Suppressor macrophage treated with lipopolysaccharide for 4 hours (primary cell): ENCODE measurements at places on chromosomes 5 and 9.

- peak; percentile 59 for DNase-seq
These were observed 909 bp downstream of the AFF4 start for GRCh38 chr5:132962429-132963021.

DNA sequence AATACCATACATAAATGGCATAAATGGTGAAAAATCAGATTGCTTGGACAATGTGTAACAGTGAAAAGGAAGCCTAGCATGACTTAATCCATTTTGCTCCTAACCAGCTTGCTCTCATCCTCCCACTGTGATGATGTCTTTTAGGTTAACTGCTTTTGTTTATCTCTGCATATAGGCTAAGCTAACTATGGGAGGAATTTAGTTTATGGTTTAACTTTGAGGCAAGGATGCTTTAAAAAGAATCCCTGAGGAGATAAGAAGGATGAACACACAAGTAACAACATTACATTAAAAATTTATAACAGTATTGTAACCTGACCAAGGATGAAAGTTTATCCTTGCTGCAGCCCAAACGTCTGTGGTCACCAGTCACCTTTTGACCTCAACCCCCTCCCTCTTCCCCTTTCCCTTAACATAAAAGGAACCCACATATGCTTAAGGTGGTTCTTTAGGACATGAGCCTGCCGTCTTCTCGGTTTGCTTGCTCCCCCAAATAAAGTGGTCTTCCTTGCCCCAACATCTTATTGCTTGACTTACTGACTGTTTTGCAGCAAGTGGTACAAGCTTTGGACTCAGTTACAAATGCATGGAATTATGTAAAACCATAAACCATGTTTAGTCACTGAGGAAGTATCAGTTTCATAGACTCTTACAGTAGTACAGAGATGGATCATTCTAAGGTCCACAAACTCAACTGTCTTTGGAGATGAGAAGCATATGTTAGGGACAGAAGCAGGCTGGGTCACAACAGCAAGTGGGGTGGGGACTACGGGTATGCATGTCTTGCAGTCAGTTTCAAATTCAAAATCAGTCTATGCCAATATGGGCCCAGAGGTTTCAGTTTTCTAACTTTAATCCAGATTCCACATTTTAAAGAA is 31.3 kb downstream of the AGXT2 start:
- DNase-seq = no peak

- no peak for DNase-seq
These were observed 4.2 kb upstream of the WDR5 start for GRCh38 chr9:134131471-134132207.

DNA sequence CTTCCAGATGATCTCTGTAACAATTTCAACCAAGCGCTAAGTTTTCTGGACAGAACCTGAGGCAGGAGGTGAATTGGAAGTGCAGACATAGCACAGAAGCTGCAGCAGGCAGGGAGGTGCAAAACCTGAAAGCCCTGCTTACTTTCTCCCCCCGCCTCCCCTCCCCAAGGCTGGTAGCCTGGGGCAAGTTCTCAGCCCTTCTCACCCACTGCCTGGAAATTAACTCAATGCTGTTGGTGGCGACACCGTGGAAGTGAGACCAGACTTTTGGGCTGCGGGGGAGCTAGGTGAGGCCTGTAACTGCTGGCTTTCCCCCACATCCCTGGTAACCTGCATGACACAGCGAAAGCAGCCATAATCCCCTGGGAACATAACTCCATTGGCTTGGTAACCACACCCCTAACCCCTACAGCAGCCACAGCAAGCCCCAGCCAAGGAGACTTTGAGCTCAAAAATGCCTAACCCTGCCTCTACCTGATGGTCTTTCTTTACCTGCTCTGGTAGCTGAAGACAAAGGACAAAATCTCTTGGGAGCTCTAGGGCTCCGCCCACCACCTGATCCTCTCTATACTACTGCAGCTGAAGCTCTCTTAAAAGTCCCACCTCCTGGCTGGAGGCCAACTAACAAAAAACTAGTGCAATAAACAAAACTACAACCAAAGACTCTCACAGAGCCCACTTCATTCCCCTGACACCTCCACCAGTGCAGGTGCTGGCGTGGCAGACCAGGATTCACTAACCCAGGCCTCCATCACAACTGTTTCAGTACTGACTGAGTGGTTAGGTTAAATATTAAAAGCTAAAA is 11.9 kb upstream of the OR13C8 start:
- no peak for DNase-seq

DNA sequence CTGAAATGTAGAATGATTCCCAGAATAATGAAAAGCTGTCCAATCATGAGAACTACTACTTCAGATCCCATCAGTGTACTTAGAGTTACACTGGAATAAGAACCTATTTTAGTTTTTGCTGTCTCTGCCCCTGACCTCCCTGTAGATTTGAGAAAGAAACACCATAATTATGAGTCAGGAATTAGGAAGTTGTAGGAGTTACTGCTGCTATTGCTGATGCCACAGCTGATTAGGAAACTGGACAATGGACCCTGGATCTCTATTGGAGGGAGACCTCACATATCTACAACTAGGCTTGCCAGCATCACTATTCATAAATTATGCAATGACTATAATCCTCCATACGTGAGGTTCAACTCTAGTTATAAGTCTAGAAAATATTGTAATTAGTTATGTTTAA is 48.8 kb upstream of the EDIL3 start:
- no peak for DNase-seq

- no peak for DNase-seq
These were observed 4.7 kb downstream of the NOL6 start for GRCh38 chr9:33468797-33469621.

GRCh38 chr5:171798418-171798817 is 12.8 kb downstream of the SMIM23 start:
- no peak for DNase-seq

- DNase-seq = no peak
These were observed 60.1 kb downstream of the GADD45G start for GRCh38 chr9:89664896-89665329.

DNA sequence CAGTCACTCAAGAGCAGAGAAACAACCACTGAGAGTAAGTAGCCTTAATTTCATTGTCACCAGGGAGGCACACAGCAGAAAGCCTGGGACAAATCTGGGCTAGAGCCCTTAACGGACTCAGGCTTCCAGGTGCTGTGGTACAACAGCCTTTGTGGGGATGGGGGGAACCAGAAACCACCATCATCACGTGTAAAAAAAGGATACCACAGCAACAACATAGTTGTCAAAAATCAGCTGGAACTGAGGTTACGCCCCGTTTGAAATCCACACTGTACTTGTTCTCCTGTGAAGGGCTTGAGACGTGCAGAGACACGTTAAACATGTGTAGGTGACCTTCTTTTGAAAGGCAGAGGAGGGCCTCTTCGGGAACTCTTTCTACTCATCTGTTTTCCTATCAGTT is 16.6 kb upstream of the PLPP1 start:
- DNase-seq = no peak

GRCh38 chr5:50564079-50564478 is 102.4 kb upstream of the PARP8 start:
- DNase-seq = no peak

- DNase-seq = no peak
These were observed 16.1 kb downstream of the RAI14 start for GRCh38 chr5:34672196-34672595.

DNA sequence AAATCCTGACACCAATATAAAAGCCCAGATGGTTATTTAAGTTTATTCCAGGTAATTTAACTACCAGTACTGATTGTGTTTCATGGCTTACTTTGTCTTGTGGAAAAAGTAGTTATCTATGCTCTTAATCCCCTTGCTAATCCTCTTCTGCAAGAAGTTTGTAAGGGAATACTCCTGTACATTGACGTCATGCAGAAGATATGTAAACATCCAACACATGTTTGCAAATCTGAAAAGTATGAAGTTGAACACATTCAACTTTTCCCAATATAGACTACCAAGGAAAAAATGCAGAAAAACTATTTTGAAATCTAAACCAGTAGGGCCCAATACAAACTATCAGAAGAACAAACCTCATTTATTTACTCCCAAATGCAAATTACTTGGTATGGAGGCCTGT is 56.3 kb upstream of the ELL2 start:
- no peak for DNase-seq

DNA sequence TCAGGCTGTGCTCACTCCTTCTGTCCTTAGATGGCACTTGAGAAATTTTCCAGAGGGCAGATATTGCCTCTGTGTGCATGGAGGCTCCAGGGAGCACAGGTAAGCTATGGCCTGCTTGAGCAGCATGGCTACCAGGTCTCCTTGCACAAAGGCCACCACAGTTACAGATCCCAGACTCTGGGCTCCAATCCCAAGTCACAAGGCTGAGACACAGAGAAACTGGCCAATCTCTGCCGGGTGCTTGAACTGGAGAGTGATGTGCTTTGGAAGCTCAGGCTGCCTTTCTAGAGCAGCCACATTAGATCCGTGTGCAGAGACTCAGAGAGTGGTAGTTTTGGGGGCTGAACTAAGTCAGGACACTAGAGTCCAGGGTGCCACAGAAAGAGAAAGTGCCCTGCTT is 145.7 kb downstream of the SEMA6A start:
- no peak for DNase-seq

DNA sequence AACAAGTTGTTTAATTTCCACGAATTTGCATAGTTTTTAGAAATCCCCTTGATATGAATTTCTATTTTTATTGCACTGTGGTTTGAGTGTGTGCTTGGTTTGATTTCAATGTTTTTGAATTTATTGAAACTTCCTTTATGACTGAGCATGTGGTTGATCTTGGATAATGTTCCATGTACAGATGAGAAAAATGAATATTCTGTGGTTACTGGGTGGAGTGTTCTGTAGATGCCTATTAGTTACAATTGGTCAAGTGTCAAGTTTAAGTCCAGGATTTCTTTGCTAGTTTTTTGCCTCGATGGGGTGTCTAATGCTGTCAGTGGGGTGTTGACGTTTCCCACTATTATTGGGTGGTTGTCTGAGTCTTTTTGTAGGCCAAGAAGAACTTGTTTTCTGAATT is 319.5 kb upstream of the ACTBL2 start:
- DNase-seq = no peak

DNA sequence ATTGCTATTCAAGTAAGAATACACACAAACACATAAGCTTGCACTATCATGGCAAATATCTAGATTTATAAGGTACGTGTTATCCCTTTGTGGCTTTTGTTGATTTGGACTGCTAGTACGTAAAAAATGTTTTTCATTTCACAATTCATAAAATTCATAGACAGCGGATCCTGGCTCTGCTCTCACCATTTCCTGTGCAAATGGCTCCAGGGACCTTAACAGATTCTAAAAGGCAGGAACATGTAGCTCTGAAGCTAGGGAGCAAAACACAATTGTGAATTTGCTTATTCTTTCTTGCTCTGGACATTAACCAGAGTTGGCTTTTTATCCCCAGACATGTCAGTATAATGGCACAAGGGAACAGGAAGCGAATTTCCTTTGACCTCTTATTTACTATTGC is 1019.9 kb upstream of the WWC1 start:
- DNase-seq = no peak

DNA sequence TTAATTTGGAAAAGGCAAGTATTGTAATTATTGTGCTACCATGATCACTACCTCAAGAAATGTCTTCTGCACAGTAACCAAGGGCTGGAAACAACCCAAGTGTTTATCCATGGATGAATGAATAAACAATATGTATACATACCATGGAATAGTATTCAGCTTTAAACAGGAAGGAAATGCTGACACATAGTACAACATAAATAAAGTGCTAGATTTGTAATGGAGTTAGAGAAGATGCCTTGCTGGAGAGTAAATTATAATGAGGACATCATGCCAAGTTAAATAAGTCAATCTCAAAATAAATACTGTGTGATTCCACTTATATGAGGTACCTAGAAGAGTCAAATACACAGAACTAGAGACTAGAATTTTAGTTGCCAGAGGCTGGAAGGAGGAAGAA is 160.0 kb downstream of the CCDC192 start:
- no peak for DNase-seq

GRCh38 chr5:16721151-16722096 is 104.6 kb upstream of the RETREG1 start:
- DNase-seq = no peak

DNA sequence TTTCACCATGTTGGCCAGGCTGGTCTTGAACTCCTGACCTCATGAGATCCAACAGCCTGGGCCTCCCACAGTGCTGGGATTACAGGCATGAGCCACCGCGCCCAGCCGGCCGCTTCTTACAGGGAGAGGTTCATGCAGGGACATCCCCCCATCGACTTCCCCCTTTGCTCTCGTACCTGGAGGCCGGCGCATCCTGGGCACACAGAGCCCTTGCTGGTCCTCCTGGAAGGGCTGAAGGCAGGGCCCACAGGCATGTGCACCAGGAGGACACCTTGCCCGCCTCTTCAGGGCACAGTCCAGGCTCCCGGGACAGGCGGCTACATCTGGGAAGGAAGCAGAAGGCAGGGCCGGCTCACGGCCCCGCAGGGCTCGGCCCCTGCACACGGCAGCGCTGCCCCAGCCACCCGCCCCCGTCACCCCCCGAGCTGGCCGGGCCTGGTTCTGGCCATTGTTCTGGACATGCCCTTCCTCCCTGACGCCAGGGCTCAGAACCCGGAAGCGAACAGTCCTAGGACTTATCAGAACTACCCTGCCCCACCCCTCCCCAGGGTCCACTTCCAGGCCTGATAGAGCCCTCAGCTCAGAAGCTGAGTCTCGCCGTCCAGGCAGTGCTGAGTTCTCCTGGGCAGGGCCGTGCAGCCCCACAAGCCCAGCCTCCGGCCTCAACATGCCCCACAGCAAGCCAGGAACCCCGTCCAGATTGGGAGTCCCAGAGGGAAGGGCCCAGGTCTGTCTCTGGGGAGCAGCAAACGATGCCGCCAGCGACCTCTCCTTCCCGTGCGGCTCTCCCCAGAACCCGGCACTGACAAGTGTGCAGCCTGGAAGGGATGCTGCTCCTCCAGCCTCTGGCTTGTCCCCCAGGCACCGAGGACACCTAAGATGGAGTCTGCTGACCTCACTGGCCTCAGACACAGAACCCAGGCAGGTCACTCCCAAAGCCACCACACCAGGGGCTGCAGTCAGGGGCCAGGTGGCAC is 2.9 kb downstream of the NPDC1 start:
- DNase-seq = no peak

DNA sequence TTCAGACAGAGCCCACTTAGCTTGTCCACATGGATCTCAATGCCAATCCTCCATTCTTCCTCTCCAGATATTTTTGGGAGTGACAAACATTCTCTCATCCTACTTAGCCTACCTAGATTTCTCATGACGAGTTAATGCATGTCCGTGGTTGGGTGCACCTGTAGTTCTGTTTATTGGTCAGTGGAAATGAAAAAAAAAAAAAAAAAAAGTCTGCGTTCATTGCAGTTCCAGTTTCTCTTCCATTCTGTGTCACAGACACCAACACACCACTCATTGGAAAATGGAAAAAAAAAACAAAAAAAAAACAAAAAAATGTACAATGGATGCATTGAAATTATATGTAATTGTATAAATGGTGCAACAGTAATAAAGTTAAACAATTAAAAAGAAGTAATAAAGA is 59.0 kb downstream of the BASP1 start:
- no peak for DNase-seq

DNA sequence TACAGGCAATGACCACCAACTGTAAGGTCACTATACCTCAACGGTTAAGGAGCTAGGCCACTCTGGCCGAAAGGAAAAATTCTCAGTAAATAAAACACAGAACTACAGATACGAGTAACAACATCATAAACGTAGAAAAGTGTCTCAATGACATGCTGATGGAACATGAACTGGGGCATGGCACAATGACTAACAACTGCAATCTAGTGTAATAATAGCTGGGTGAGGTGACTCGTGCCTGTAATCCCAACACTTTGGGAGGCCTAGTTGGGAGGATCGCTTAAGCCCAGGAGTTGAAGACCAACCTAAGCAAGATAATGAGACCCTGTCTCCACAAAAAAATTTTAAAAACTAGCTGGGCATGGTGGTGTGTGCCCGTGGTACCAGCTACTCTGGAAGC is 9.8 kb upstream of the RAPGEF6 start:
- DNase-seq = no peak

GRCh38 chr9:115025721-115026120 is 92.2 kb downstream of the TNC start:
- no peak for DNase-seq
